Stimulated activated CD4-positive, alpha-beta T cell treated with anti-CD3 and anti-CD28 coated beads, Interleukin-12 subunit alpha, Interleukin-12 subunit beta, amount 100 ng/mL, for 24 hours (primary cell): ENCODE measurements at places on chromosomes 13 and 19.

DNA sequence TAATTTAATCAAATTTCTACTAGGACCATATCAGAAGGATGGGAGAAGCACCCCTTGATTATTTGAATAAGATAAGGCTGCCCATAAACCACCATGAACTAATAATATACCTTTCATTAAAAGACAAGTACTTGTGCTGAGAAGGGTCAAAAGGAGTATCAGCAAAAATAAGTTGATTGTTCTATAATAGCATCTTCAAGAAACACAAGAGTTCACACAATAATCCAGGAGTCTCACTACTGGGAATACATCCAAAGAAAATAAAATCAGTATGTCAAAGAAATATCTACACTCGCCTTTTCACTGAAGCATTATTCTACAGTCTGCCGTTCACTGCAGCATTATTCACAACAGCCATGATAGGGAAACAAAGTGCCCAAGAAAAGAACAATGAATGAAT is 1310.1 kb upstream of the PCDH9 start:
- DNase-seq = no peak

DNA sequence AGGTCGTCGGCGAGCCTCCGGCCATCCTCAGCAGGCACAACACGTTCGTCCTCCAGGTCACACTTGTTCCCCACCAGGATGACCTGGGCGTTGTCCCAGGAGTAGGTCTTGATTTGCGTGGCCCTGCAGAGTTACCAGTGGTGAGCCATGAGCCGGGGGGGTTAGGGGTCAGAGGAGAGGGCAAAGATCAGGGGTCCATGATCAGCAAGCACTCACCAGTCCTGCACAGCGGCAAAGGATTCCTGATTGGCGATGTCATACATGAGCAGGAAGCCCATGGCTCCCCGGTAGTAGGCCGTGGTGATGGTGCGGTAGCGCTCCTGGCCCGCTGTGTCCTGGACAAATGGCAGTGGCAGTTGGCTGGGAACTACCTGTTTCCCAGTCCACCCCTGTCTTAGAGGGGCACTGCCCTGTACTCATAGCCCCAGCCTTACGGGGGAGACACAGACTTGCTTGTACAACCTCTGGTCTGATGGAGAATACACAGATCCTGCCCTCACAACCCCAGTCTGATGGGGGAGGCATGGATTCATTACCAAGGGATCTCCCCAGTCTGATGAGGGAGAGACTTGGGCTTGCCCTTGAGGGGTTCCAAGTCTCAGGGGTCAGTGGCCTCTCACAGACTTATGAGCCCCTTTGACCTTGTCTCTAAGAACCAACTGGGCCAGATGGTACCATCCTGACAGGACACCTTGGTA is 3.9 kb downstream of the RAB3D start:
- DNase-seq = no peak

DNA sequence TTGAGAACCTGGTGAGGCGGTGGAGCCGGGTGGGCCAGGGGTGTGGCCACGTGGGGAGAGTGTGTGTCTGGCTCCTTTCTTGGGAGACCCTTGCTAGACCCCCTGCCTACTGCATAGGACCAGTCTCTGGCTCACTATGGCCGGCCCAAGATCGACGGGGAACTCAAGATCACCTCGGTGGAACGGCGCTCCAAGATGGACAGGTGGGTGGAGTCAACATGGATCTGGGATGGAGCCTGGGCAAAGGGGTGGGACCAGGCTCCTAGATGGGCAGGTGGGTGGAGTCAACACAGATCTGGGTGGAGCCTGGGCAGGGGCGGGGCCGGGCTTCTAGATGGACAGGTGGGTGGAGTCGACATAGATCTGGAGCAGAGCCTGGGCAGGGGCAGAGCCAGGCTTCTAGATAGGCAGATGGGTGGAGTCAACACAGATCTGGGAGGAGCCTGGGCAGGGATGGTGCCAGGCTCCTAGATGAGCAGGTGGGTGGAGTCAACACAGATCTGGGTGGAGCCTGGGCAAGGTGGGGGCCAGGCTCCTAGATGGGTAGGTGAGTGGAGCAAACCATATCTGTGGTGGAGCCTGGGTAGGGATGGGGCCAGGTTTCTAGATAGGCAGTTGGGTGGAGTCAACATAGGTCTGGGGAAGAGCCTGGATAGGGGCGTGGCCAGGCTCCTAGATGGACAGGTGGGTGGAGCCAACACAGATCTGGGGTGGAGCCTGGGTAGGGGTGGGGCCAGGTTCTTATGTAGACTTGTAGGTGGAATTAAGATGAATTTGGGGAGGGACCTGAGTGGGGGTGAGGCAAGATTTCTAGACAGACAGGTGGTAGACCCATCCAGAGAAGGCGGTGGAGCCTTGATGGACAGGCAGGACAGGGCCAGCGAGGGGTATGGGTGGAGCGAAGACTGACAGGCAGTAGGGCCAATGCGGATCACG is 56.5 kb downstream of the VAV1 start:
- DNase-seq = peak; percentile 6

DNA sequence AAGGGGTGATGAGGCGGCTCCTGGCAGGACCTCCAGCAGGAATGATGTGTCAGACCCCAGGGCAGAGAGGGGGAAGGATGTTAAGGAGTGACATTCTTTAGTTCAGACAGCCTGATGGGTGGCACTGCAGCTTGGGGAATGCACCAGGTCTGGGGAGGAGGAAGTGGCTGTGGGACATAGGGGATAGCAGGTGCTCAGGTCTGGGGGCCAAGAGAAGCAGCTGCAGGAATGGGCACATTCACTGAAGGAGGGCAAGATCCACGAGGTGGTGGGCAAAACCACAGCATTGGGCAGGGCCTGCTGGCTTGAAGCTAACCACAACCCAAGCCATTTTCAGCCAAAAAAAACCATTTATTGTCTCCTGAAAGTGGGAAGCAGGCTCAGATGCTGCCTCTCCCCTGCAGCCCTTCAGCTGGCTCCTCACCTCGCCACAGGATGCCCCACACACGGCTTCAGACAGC is 26.5 kb downstream of the COMP start:
- no peak for DNase-seq

DNA sequence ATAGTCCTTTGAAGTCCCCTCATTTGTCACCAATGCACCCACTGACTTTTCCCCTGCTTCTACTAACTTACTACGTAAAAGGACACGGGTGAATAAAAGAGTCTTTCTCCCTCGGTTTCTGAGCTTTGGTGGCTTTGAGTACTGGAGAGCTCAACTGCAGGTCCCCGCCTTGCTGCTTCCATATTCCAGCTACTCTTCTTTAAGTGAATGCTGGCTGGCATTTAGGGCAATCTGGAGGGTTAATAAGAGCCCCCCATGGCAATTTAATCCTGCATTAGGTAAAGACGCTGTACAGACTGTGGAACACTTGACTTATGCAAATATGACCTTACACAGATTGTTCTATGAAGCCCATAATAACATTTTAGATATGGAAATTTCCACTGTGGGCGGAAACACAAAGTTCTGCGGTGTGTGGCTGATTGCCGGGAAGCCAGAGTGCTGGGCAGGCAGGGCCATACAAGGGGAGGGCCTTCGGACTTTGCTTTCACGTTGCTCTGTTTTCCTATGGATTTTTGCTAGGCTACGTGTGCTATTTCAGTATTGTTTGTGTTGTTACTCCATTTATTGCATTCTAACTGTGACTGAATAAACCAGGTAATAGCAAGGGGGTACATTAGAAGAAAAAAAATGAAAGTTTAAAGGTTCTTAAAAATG is 97.5 kb downstream of the SLC10A2 start:
- no peak for DNase-seq

- DNase-seq = no peak
Observed at GRCh38 chr13:38735665-38736440, 49.0 kb downstream of the FREM2 start.

- no peak for DNase-seq
Observed at GRCh38 chr19:16066611-16067104, 9.6 kb upstream of the TPM4 start.

DNA sequence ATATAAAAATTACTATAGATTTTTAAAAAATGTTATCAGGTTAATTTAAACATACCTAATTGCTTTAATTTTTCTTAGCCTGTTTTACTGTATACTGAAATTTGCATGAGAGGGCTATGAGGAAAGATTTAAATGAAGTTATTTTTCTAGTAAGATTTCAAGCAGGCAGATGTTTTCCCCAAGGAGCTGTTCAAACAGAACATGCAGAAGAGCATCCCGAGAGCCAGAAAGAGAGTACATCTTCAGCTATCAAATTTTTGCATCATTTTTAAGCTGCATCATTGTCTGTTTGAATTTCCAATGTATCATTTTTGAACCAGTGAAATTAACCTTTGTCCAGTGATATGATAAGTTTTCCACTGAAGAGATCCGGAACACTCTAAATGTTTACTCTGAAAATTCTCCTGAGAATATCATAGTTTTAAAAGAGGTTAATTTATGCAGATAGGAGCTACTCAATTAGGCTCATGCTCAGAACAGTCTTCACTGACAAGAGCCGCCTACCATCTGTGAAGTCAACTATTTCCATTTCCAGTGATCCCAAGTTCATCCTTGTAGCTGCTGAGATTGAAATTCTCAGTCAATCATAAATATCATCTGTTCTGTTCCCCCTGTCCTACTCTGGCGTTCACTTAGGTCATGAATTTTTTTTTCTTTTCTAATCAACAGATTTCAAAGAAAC is 467.7 kb upstream of the NBEA start:
- DNase-seq = no peak

DNA sequence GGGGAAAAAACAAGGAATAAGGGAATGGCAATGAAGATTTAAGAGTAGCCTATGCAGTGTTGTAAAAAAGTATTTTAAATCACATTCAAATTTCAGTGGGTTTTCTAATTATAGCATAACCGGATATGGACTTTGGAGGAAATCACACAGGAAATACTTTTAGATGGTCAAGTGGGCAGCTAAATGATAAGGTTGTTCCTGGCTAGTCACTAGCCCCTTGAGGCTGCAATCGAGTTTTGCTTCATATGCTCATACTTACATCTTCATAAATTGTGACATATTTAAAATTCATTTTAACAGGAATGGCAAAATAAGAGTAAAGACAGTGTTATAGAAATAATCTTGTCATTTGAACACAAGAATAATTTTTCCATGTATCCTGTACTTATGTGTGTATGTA is 88.9 kb downstream of the WDFY2 start:
- no peak for DNase-seq
